GM03348 (cell line): ENCODE measurements at places on chromosomes 13 and 19.

GRCh38 chr13:44449999-44450821, 76.6 kb downstream of the SERP2 start:
- DNase-seq: no peak

DNA sequence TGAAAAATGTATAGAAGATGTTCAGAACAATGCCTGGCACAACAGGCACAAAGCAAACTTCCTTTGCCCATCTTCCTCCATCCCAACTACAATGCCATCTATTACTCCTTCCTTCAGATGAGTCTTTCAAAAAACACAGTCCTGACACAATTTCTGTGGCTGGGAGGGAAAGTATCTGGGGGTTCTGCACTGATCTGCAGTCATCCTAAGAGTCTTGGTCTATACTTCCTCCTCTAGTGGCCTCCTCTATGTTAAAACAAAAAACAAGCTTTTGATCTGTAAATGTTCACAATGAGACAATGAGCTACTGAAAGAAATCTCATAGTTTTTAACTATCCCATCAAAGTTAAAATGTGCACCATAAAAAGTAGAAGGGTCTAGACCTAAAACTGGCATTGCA, 44.8 kb downstream of the USP12 start:
- DNase-seq: no peak

DNA sequence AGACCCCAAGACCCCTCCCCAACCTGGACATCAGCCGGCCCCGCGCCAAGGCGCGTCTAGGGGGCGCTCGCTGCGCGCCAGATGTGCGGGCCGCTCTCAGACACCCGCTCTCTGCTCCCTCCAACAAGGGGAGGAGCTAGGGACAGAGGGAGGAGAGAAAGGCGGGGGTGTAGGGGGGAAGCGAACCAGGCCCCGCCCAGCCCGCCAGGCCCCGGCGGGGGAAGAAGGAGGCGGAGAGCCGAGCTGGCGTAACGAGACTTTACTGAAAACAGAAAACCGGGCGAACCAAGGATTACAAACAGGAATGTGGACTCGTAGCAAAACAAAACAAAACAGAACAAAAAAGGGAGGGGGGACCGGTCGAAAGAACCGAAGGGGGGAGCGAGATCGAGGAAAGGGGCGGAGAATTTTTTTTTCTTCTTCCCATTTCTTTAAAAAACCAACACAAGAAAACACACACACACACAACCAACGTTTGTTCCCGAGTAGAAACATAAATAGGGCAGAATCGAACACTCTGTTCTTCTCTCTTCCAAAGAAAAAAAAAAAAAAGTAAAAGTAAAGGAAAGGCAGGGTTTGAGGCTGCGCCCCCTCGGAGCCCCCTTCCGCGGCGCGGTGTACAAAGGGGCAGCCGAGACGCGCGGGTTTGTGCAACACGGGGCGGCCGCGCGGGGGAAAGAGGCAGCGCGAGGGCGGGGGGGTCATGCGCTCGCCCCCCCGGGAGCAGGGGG, 1.7 kb downstream of the JUND start:
- peak; percentile 97 for DNase-seq

- DNase-seq: no peak
These were observed 24.3 kb downstream of the CEBPA start for GRCh38 chr19:33278023-33278402.

GRCh38 chr19:30227661-30228112, 144.5 kb upstream of the ZNF536 start:
- peak; percentile 92 for DNase-seq

DNA sequence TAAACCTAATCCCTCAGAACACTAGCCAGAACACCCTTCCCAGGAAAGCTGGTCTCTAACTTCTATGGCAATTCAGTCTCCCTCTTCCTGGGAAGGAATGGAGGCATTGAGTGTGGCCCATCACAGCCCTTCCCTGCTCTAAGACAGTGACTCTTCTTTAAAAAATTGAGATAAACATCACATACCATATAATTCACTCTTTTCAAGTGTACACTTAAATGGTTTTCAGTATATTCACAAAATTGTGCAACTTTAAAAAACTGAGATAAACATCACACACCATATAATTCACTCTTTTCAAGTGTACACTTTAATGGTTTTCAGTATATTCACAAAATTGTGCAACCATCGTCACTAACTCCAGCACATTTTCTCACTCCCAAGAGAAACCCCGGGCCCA, 116.5 kb downstream of the MIPEP start:
- DNase-seq: no peak

DNA sequence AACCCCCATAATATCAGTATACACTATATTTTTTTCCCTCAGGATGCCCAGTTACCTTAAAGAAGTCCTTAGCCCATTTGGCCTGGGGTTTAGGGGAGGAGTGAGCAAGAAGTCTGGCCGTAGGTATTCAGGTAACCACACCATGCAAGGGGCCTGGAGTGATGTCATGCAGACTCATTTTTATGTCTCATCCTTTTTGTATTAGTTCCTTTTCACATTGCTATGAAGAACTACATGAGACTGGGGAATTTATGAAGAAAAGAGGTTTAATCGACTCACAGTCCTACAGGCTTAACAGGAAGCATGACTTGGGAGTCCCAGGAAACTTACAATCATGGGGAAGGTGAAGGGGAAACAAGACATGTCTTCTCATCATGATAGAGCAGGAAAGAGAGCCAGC, 12.2 kb downstream of the TPP2 start:
- DNase-seq: no peak

DNA sequence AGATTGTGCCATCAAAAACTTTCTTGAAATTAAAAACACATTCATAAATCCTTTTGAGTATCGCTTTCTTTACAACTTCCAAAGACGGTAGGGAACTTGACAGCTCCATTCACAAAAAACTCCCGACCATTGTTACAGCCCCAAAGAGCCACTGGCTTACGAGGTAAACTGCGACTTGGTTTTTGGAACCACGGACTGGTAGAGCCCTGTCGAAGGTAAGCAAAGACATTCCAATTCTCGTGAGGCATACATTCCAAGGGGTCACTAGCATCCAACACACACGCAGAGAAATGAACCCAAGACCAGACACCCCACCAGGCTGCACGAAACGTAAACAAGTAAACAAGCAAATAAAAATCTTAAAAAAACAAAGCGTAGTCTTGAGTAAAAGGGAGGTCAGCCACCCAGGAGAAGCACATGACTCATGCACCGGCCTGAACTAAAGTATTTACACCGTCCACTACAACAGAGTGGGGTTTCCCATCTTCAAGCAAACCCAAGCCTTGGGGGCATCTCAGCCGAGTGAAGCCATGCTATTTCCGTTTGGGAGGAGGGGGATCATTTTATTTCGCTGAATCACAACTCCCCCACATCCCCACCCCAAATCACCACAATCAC, 1.4 kb downstream of the BRD4 start:
- DNase-seq: peak; percentile 77

- no peak for DNase-seq
These were observed 299.2 kb upstream of the DACH1 start for GRCh38 chr13:72166102-72166650.

DNA sequence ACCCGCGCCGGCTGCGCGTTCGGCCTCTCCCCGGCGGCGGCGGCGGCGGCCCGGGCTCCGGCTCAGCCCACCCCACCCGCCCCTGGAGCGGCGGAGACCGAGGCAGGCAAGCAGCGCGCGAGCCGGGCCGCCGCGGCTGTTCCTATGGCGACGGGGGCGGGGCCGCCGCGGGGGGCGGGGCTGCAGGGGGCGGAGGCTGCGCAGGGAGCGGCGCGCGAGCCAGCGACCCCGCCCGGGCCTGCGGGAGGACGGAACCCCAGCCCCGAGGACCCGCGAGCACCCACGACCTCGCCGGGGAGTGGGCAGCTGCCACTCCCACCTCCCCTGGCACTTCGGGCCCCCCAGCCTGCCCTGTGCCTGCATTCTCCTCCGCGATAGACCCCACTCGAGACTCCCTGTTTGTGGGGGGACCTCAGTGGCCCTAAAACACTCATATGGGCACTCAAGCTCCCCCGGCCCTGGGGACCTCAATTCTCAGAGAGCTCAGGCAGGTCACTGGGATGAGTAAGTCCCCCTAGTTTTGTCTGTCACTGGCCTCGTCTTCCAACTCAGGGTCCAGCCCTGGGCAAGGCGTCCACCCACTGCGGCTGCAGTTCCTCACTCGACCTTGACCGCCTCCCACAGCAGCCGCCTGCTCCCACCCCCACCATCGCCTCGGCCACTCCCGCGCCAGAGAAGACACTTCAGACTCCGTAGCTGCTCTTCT, at the start of gene CTXN1:
Gene CTXN1 (minus strand): TSS at position 115 of the 706 bp plus-strand sequence. CDS start 597 bp downstream, outside the sequence.
- DNase-seq: peak; percentile 92

DNA sequence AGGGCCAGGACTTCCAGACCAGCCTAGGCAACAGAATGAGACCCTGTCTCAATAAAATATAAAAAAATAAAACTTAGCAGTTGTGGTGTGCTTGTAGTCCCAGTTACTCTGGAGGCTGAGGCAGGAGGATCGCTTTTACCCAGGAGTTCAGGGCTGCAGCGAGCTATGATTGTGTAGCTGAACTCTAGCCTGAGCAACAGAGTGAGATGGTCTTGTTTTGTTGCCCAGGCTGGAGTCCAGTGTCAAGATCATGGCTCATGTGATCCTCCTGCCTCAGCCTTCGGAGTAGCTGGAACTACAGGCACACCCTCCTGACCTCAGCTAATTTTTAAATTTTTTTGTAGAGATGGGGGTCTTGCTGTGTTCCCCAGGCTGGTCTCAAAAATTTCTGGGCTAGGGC, 4.3 kb upstream of the JUNB start:
- DNase-seq: no peak

DNA sequence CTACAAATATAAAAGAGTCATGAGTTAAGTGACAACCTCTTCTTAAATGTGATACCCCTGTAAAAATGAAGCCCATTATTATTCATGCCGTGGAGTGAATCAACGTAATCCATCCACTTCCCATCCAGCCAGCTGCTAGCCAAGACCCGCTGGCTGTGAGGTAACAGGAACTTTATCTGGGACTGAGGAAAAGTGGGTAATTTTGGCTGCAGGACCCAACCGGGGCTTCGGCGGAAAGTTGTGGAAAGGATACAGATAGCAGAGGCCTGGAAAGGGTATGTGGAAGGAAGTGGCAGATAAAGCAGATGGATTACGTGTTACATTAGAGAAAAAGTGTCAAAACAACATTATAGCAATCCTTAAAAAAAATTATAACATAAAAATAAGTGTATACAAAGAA, 48.3 kb downstream of the SLC7A1 start:
- DNase-seq: no peak

DNA sequence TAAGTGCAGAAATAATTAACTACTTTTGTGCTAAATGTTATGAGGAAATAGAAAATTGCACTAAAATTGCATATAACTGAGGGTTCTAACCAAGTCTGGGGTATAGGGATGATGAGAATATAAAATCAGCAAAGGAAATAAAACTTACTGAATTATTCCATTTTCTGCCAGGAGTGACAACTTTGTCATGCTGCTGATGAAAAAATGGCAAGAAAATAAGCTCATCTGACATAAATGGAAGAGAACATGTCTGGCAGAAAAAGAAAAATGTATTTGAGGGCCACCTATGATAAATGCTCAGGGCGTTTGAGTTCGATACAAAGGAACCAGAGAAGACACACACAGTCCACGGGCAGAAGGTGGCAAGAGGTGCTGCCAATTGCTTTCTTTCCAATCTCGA, 78.2 kb downstream of the LHFPL6 start:
- DNase-seq: no peak

GRCh38 chr13:21805733-21806132, 134.9 kb downstream of the FGF9 start:
- no peak for DNase-seq

DNA sequence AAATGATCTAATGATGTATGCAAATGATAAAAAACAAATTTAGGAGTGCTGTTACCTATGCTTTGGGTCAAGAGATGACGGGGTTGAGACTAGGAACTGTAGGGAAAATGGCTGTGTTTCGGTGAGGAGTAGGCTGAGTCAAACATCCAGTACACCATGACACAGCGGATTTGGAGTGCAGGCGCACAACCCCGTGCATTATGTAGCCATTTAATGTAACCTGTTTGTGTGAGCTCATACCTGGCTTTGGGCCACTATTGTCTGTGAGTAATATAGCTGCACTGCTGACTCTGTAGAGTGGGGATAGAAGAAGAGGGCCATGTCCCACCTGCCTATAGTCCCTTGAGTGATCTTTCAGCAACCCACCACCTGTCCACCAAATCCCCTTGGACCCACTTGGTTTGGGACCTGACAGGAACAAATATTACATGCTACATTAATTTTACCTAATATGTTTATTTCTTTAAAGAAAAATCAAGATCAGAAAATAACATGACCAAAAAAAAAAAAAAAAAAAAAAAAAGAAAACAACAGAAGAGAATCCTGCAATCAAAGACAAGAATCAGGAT, 95.5 kb upstream of the KLHL1 start:
- DNase-seq: no peak

DNA sequence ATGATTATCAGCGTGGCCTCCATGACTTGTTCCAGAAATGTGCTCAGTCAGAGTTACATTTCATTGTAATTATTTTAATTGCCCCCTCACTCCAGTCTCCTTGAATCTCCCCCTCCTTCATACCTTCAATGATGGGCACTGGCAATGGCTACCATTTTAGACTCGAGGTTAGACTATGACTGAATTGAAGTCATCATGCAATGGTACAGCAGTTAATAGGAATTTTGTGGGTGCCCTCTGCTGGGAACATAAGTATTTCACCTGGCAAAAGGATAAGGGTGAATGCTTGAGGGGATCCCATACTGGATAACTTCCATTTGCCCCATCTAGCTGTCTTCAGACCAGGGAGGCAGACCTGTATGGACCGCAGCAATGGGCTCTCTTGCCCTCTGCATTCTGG, 32.2 kb upstream of the USP12 start:
- DNase-seq: peak; percentile 21

DNA sequence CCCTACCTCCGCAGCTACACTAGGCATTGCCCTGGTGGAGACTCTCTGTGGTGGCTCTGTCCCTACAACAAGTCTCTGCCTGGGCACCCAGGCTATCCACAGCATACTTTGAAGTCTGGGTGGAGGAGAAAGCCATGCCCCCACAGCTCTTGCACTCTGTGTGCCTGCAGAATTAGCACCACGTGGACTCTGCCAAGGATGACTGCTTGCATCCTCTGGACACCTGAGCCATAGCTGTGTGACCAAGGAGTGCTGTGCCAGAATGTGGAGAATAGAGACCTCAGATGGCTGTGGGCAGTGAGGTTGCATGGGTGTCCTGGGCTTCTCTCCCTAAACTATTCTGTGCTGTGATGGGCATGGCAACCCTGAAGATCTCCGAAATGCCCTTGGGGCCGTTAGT, 21.2 kb upstream of the MCF2L start:
- no peak for DNase-seq

GRCh38 chr13:30493658-30494381, 28.1 kb upstream of the HMGB1 start:
- no peak for DNase-seq

GRCh38 chr19:33468361-33469170, 53.0 kb downstream of the PEPD start:
- DNase-seq: no peak

DNA sequence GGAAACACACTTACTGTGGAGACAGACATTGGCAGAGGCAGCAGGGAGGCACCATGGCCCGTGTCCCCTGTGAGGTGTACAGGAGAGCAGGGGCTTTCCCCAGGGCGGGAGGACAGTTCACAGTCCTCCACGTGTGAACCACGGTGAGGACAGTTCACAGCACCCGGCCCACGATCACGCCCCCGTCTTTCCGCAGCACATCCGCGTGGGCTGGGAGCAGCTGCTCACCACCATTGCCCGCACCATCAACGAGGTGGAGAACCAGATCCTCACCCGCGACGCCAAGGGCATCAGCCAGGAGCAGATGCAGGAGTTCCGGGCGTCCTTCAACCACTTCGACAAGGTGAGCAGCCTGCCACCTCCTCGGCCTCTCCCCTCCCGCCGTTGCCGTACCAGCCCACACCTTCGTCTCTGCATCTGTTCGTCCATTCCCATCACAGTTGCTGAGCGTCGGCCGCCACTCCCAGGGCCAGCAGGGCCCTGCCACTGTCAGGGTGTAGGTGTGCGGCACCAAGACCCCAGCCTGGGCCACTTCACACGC, 17.4 kb downstream of the CAPN12 start:
- DNase-seq: no peak
